ENCODE measurements at places on chromosomes 7 and 10.
A peak's percentile ranks its signal among the peaks of the same experiment; 100 is the strongest.

DNA sequence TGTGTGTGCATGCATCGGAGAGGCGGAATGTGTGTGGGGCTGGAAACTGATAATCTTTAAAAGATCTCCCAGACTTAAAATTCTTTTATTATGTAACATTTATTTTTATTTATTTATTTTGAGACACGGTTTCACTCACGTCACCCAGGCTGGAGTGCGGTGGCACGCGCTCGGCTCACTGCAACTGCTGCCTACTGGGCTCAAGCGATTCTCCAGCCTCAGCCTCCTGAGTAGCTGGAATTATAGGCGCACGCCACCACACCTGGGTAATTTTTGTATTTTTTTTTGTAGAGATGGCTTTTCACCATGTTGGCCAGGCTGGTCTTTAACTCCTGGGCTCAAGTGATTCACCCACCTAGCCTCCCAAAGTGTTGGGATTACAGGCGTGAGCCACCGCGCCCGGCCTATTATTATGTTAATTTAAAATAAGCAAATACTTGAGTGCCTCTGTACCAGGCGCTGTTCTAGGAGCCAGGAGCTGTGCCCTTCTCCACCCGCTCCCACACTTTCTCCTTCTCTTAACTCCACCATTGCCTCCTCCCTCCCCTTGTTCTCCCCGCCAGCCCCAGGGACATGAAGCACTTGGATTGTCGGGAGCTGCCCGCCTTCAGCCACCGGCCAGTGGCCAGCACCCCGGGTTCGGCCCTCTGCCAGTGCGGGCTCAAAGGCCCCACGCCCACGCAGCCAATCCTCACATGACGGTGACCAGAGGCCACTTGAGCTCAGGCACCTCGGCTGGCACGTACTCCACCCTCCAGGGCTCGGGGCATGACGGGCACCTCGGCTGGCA lies 163.6 kb downstream of the DNAJB6 start:
- peak; percentile 23 for DNase-seq

GRCh38 chr7:44185729-44186128 lies 3.5 kb downstream of the GCK start:
- DNase-seq, result no peak

GRCh38 chr7:116395141-116395791 lies 104.3 kb upstream of the CAV2 start:
- no peak for DNase-seq

GRCh38 chr10:103592186-103593021 lies 98.9 kb downstream of the NEURL1 start:
- peak; percentile 53 for DNase-seq

- DNase-seq, result no peak
These were observed 30.8 kb downstream of the LSMEM1 start for GRCh38 chr7:112511451-112512202.

DNA sequence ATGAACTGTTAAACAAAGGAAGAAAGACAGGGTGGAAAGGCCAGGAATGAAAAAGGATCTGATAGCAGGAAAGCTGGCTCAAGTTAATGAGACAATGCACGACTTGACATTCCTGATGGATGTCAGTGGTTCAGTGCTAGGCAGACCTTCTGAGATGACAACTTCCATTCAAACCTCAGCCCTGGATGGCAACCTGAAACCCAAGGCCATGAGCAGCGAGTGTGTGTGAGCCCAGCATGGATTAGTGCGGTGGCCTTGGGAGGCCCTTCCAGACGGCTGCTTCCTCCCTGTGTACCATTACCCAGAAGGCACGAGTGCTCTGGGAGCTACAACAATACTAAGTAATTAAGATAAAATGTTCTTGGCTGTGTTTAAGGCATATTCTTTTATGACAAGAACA lies 18.8 kb downstream of the TRIL start:
- no peak for DNase-seq

DNA sequence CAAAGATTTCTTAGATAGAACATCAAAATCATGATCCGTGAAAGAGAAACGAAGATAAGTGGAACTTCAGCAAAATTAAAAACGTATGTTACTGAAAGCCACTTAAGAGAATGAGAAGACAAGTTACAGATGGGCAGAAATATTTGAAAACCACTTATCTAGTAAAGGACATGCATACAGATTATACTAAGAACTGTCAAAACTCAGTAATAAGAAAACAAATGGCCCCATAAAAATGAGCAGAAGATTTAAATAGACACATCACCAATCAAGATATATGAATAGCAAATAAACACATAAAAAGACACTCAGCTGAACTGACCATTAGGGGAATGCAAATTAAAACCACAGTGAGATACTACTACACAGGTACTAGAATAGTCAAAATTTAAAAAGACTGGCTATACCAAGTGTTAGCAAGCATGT lies 343.7 kb downstream of the PTEN start:
- DNase-seq, result no peak

- no peak for DNase-seq
These were observed at the start of gene FGFBP3 for GRCh38 chr10:91909117-91909677. TSS of gene FGFBP3 (minus strand) at chr10:91909486. CDS start at chr10:91908969, 517 bp downstream.

GRCh38 chr10:33377658-33378025 lies 43.2 kb upstream of the NRP1 start:
- no peak for DNase-seq

DNA sequence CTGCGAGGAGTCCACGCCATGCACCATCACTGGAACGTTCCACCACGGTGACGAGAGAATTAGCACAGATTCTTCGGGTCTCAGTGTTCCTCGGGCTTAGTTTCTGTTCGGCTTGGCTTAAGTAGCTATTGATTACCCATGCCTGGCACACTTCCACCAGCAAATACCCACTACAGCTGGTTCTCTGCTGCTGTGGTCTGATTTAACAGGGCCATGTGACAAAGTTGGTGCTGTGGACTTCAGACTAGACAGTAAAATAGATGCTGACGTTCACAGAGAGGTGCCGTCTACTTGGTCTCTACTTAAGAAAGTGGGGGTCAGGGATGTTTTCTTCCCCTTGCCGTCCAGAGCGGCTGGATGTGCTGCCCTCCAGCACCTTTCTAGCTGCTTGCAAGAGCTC lies 11.6 kb downstream of the GNA12 start:
- no peak for DNase-seq

DNA sequence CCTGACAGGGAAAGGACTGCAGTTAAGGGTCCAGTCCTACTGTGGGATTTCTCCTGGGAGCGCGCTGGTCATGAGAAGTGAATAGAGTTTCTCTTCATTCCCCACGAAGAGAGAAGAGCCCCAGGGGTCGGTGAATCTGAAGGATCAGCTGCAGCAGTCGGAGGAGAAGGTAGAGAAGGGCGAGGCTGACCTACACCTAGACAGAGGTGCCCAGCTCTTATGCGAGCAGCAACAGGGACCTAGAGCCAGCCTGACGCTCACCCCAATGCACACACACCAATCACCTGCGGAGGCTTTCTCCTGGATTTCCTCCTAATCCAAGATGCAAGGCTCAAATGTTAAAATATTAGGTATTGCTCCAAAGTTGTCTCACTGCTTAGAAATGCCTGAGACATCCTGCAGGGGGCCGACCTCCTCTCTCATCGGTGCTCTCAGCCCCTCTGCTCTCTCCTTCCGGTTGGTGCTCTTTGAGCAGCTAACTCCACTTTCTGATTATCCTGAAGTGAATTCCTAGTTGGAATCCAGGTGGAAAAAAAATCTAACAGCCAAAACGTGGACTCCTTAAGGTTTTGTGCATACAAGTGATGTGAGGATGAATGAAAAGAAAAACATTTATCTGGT lies 176.4 kb downstream of the AHR start:
- DNase-seq, result no peak

- no peak for DNase-seq
These were observed 2.9 kb downstream of the MNX1 start for GRCh38 chr7:157007470-157008066.

GRCh38 chr10:86613905-86614304 lies 40.4 kb upstream of the OPN4 start:
- DNase-seq, result no peak

- DNase-seq, result no peak
These were observed 17.8 kb upstream of the IFIT2 start for GRCh38 chr10:89283936-89284475.

GRCh38 chr10:64426745-64427144 lies 905.5 kb downstream of the REEP3 start:
- no peak for DNase-seq
